Amygdala (tissue), 56 donors: ENCODE measurements at places on chromosomes 12 and 14.

DNA sequence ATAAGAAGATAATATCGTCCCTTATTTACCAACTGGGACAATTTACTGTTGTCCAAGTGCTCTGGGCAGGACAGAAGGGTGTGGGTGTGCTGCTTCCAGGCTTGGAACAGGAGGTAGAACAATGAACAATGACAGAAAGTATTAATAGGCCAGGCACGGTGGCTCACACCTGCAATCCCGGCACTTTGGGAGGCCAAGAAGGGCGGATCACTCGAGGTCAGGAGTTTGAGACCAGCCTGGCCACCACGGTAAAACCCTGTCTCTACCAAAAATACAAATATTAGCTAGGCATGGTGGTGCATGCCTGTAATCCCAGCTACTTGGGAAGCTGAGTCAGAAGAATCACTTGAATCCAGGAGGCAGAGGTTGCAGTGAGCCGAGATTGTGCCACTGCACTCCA, 2.5 kb downstream of the IFI27 start:
- DNase-seq = no peak

DNA sequence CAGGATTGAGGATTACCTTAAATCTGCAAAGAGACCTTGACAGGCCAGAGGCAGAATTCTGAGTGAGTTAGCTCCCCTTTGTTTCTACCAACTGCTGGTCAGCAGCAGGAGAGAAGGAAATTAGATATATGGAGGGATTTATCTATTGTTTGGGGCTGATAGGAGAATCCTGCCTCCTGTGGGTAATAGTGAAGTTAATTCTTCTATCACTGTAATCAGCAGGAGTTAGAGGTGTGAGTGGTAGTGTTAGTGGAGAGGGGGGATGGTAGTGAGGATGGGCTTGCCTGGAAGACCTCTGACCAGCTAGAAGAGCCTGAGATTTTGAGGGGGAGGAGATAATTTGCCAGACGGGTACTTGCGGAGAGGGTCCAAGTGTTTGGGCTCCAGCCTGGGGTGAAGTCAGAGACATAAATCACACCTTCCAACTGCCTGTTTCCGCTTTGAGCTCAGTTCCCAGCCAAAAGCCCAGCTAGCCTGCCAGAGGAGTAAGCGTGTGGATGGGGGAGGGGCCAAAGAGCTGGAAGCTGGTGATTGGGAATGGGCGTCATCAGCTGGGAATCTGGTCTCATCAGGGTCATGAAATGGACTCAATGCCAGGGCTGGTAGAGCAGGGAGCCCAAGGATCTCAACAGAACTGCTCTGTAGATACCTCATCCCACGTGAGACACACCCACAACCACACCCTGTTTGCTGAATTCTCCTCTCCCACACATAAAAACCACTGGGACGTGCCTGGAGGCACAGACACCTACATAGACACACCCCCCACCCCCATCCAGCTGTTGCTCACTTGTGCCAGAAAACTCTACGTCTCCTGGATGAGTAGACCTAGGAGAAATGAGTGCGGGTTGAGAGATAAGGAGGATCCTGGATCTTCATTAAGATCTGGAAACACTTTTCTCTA, 13.1 kb upstream of the ITGA5 start:
- no peak for DNase-seq

DNA sequence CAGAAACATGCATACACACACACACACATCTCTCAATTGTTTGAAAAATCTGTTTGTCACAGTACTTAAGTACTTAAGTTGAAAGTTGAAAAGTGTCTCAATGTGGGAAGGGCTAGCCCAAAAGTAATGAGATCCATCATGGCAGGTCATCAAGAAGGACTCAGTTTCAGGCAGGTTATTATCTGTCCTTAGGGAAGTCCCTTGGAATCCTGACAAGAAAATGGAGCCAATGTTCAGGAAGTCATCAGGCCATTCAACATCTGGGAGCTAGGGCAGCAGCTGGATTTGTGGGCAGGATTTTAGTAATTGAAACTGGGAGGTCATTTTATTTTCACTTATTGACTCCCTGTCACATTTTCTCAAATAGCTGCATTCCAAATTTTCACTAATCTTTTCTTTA, 56.0 kb downstream of the MSRB3 start:
- DNase-seq = no peak

- DNase-seq = no peak
These were observed 129.2 kb upstream of the USP15 start for GRCh38 chr12:62130834-62131552.

- DNase-seq = no peak
These were observed 31.0 kb downstream of the GNPTAB start for GRCh38 chr12:101799774-101800173.

DNA sequence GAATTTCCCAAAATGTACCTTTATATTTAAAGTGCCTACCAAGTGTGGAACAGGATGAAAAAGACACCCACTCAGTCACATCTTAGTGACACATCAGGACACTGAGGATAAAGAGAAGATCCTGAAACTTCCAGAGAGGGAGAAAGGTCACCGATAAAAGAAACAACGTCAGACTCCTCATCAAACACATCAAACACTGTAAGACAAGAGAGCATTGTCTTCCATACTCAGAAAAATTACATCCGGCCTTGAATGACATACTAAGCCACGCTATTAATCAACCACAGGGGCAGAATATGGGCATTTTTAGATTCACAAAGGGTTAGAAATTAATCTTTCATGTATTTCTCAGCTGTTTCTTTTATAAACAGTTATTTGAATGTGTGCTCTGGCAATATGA, 490.3 kb downstream of the APAF1 start:
- DNase-seq = no peak

- no peak for DNase-seq
These were observed 292.2 kb upstream of the ATXN7L3B start for GRCh38 chr12:74245458-74245857.

- DNase-seq = no peak
These were observed 11.1 kb upstream of the LGALS3 start for GRCh38 chr14:55117803-55118441.

DNA sequence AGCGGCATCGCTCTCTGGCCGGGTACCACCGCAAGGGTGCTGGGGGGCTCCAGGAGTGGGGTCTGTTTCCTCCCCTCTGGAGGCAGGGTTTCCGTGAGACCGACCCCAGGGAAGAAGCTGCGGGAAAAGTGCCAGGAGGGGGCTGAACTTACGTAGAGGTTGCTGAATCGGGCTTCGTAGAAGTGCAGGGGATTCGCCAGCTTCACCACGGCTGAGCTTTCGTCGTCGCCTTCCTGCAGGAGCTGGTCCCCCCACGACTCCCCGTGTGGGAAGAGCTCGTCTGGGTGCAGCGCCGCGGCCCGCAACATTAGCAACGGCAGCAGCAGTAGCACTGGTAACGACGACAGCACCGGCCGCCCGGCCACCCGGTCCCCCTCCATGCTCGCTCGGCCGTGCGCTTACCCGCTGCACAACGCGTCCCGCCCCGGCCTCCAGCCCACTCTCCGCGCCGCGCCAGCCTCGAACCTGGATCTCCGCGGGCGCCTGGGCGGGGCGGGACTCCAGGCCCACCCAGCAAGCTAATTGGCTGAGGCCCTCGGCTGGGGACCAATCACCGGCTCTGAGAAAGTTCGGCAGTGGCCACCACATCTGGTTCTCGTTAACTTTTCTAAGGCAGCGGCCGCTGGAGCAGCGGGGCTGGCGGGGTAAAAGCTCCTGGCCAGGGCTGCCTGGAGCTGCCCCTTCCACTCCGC, at the start of gene NID2:
Gene NID2 (minus strand): TSS at position 445 of the 692 bp plus-strand sequence. CDS start 65 bp downstream, at position 380.
- DNase-seq = peak; percentile 17

GRCh38 chr14:49464885-49465284, 121.3 kb downstream of the RPS29 start:
- DNase-seq = no peak

GRCh38 chr12:116629480-116629879, 70.3 kb downstream of the MAP1LC3B2 start:
- DNase-seq = no peak

DNA sequence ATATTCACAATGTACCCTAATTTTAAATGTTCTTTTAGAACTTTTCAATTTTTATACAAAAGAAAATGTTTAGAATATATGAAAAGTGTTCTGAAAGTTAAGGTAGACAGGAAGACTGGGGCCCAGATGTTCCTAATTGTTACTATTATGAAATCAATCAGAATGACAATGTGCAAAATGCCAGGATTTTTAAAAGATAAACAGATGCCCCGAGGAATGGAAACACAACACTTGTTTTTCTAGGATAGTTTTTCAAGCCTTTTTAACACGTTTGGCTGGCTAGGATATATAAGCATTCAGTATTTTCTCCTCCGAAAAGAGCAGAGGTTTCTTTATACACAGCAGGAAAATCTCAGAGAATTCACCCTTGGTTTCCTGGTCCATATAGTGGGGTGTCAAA, 106.8 kb downstream of the ESR2 start:
- DNase-seq = no peak

DNA sequence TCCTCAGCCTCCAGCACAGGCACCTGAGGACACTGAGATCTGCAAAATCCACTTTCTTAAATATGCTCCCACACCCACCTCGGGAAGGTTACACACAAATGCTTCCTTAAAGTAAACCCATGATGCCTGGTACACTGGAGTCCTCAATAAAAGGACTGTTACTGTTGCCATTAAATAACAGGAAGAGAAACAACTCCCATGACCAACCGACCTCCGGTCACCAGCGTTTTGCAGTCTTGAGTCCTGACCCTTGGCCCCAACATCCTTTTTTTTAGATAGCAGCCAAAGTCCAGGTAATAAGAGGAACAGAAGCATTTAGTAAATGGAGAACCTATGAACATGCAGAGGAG, 42.4 kb downstream of the ITPK1 start:
- DNase-seq = no peak
